ENCODE measurements at places on chromosomes 13 and 19.

DNA sequence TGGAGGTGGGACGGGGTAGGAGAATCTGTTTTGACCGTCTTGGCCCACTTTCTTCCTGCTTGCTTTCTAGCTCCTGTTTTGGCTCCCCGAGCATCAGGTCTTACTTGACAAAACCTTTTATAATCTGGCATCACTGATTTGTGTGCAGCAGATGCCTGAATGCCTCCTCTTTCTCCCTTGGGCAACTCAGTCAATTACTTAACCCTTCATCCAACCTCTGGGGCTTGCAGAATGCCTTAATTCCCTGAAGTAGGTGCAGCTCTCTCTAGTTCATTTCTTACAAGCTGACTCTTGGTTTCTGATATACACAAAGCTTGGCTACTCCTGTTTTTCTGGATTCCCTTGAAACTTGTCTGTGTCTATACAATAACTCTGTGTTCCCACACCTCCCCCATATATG lies 5.7 kb upstream of the NUP58 start:
- DNase-seq = no peak

DNA sequence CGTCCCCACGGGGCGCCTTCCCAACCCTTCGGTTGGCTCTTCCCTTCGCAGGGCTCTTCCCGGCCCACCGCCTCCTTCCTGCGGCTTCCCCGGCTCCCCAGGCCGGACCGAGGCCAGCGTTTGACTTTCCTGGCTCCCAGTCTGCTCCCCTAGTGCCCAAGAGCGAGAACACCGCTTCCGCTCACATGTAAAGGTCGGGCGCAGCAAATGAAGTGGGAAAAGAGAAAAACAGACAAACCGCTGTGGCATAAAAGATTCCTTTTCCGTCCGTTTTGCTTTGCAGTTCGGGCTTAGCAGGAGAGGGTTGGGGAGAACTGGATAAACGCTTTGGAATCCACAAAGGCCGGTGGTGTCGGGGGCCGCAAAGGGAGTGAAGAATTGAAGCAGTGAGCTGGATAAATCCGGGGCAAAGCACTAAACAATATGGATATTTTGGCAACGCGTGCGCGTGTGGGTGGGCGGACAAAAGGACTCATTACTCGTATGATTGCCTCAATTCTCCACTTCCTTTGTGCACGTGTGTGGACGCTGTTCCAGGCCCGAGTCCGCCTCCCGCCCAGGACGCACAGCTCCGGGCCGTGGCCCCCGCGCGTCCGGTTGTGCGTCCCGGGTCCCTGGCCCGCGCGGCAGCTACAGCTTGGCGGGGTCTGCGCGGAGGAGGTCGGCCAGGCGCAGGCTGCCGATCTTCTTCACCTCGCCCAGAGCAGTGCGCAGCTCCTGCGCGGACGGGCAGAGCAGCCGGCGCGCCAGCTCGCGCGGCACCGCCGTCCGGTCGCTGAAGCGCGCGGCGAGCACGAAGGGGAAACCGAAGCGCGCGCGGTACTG lies 8.6 kb upstream of the CDX2 start:
- DNase-seq = no peak

GRCh38 chr13:46578590-46578975 lies 25.6 kb downstream of the LRCH1 start:
- no peak for DNase-seq

DNA sequence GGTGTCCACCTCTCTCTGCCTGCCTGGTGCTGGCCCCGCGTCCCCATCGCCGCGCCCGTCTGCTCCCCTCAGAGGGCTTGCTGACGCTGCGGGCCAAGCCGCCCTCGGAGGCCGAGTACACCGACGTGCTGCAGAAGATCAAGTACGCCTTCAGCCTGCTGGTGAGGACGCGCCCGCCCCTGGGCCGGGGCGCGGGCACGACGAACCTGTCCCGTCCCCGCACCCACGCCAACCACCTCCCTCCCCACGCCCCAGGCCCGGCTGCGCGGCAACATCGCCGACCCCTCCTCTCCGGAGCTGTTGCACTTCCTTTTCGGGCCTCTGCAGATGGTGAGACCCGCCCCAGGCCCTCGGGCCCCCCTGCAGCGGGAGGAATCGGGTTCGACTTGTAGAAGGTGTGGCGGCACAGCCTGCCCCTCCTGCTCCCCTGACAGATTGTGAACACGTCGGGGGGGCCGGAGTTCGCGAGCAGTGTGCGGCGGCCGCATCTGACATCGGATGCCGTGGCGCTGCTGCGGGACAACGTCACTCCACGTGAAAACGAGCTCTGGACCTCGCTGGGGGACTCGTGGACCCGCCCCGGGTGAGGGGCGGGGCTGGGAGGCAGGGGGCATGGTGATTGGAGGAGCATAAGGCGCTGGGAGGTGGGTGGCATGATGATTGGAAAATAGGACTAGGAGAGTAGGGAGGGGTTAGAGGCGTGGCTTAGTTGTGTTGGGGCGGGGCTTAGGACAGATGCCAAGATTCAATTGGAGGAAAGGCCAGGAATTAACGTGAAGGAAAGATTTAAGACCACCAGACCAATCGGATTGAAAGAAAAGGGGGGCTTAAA lies 6.6 kb downstream of the EPS8L1 start:
- no peak for DNase-seq

GRCh38 chr13:76832258-76832988 lies 53.8 kb downstream of the KCTD12 start:
- no peak for DNase-seq

DNA sequence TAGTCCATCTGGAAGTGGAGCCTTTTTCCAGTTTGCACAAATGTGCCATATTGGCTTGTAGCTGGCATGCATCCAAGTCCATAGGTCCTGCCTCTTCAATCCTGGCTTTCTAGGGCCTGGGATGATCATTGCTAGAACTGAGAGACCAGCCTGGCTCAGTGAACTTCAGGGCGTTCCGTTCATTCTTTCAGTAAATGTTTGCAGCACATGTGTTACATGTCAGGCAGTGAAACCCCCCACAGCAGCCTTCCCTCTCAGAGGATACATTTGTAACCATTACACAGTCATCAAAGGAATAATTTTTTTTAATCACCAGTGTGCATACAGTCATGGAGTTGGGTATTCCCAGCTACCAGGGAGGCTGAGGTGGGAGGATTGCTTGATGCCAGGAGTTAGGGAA lies 9.7 kb downstream of the FUT2 start:
- DNase-seq = no peak

- no peak for DNase-seq
Measured at GRCh38 chr13:21208652-21209154, 32.2 kb downstream of the MRPL57 start.

GRCh38 chr19:45733160-45733810 lies at the start of gene MEIOSIN:
Gene MEIOSIN, plus strand, starts transcription at chr19:45733439. Its CDS starts 1,938 bp downstream, at chr19:45735377.
- DNase-seq = no peak

DNA sequence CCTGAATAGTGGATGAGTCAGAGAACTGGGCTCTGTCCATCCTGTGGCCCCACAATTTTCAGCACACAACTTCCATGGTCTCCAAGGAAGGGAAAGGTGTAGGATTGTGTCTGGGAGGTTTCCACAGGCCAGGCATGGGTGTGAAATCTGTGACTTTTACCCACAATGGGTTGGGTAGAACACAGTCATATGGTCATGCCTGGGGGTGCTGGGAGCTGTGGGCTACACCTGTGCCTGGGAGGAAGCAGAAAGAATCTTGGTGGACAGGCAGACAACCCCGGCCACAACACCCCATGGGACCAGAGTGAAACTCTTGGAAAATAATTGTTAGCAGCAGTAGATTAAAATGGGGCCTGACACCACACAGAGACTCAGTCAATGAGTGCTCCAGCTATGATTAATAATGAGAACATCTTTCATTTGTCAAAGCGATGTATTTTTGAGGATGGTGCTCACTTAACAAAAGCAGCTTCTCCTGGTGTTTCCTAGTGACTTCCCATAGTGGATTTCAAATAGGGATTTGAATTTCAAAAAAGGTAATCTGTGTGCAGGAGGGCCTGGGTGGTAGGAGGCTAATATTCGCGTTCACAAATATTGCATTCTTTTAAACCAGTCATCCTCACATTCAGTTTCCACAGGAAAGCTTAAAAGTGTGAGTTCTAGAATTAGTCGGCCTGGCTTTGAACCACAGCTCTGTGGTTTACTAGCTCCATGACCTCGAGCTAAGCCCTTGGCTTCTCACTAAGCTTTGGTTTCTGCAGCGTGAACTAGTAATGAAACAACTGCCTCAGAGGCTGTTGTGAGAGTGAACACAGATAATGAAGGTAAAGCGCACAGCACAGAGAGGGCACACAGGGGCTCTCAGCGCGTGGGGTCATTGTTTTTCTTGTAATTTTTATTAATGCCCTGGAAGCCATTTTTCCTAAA lies 89.3 kb upstream of the UQCRFS1 start:
- no peak for DNase-seq

- DNase-seq = no peak
Measured at GRCh38 chr13:106657104-106657503, 89.2 kb upstream of the ARGLU1 start.

- no peak for DNase-seq
Measured at GRCh38 chr13:38767506-38768265, 80.8 kb downstream of the FREM2 start.

GRCh38 chr13:76474356-76474755 lies 411.8 kb downstream of the KCTD12 start:
- DNase-seq = no peak

GRCh38 chr13:114027826-114028225 lies 54.0 kb upstream of the C13orf46 start:
- no peak for DNase-seq

- DNase-seq = no peak
Measured at GRCh38 chr13:100394005-100394695, 194.4 kb downstream of the GGACT start.

DNA sequence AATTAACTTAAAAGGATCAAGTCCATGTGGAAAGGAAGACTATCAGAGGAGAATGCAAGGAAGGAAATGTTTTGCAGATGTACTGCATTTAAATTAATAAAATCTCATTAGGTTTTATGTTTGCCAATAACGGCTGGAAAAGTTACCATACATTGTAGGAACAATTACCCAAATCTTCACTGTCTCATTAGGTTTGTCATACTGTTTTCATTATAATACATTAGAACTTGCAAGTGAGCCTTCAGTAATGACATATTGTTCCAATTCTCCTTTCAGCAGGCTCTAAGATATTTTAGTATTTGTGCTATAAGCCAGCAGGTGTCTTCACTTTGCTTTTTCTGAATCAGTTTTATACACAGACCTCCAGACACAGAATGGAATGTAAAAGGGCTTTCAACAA lies 661.6 kb upstream of the KLHL1 start:
- no peak for DNase-seq

- DNase-seq = no peak
Measured at GRCh38 chr19:11236324-11237301, 2.8 kb upstream of the ANGPTL8 start.

DNA sequence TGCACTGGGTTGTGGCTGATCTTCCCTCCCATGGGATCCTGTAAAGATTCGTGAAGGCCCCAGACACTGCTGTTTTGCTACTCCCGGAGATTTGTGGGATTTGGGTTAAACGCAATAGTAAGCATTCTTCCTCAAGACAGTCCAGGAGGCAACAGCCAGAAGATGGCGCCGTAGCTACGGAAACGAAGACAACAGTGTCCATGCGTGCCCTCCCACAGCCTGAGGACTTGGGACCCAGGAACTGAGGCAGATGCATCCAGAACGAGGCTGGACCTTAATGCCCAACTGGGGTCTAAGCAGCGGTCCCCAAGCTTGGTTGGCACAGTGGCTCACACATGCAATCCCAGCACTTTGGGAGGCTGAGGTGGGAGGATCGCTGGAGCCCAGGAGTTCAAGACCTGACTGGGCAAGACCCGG lies 57.6 kb upstream of the ZNF507 start:
- no peak for DNase-seq

DNA sequence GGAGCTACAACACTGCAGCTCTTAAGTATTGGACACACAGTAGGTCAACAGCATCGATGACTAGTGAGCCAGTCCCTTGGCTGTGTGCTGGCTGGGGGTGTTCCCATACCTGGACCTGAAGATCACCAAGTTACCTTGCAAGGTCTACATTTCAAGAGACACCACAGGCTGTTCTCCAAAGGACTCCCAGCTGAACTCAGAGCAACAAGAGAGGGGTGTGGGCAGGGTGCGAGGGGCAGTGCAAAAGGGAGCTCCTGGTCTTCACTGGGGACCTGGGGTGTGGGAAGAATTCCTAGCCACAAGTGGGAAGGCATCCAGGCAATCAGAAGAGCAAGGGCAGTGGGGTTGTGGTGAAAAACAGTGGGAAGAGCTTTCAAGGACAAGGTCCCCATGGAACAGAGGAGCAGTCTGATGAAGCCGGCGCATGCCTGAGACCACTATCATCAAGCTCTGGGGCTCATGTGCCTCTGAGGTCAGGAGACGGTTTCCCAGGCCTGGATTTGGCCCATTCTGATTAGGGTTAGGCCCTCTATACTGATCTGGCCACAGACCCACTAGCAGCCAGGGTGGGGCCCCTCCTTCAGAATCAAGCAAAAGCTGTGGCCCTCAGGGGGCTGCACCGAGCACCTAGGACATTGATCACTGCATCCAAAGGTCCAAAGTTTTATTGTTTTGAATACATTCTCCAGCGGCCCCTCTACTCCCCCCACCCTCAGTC lies 4.7 kb upstream of the GSK3A start:
- no peak for DNase-seq

DNA sequence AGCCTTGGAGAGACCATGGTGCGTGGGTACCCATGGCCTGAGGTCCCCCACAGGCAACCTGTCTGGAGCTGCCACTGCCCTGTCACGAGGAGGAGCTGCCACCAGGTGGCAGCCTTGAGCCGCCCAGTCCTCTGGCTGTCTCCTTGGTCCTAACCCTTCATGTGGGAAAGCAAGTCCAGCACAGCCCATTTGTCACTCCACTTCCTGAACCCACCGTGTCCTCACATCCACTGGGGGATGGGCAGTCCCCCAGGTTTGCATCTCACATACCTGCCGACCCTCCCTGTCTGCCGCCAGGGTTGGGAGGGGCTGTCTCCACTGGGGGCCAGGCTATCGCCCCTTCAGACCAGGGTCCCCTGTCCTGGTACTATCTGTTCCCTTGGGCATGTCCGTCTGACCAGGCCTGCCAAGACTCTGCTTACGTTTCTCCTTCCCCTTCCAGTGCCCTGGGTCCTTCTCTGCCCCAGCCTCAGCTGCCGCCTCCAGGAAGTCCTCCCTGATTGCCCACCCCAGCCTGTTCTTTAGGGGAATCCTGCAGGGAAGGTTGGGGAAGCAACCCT lies 4.5 kb downstream of the FAM174C start:
- DNase-seq = peak; percentile 71

GRCh38 chr19:47674548-47674947 lies 38.7 kb upstream of the EHD2 start:
- DNase-seq = no peak

GRCh38 chr13:71090990-71091389 lies 776.0 kb downstream of the DACH1 start:
- DNase-seq = no peak

GRCh38 chr19:33458807-33459206 lies 62.8 kb downstream of the PEPD start:
- no peak for DNase-seq

GRCh38 chr13:67146523-67147130 lies 83.5 kb downstream of the PCDH9 start:
- no peak for DNase-seq

GRCh38 chr13:30943881-30944280 lies 11.4 kb downstream of the TEX26 start:
- DNase-seq = no peak

- no peak for DNase-seq
Measured at GRCh38 chr13:20873348-20873747, 29.2 kb downstream of the XPO4 start.

GRCh38 chr13:111411151-111411858 lies 90.9 kb downstream of the TEX29 start:
- no peak for DNase-seq

All from bone marrow (tissue), 2 donors.